Activated CD4-positive, alpha-beta memory T cell treated with anti-CD3 and anti-CD28 coated beads for 36 hours (primary cell): ENCODE measurements at places on chromosomes 16 and 17. TPM values are rescaled to one million over a fixed set of nuclear protein-coding genes. Genes with fewer than 3 reads are reported as not detected.
A peak's percentile ranks its signal among the peaks of the same experiment; 100 is the strongest.

The AURKB gene
- total RNA-seq: 184 TPM

DNA sequence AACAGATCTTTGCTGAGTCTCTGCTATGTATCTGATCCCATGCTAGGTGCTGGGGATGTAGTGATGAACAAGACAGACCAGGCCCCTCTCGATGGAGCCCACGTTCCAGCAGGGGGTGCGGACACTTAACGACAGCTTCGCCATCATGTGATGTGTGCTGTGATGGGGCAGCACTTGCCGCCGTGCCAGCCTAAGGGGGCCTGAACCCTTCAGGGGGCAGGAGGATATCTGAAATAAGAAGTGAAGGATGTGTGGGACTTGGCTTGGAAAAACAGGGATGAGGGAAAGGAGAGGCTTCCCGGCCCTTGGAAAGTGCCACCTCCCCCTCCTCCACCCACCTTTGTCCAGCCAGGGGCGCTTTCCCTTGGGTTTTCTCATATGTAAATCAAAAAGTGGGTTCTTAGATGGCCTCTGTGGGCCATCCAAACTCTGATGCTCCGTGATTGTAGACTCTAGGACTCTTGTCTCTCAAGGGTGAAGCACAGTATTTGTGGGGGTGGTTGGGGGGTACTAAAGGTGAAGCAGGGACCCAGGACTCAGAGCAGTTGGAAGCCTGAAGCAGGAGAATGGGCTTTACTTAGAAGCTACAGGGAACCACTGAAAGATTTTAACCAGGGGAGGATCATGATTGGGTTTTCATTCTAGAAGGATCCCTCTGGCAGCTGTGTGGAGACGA is 4.0 kb upstream of the DLX3 start:
- H3K27ac ChIP-seq: no peak overlapping the region
- H3K27me3 ChIP-seq: peaks cover 69% of the 10 kb centered on the region
- H3K4me3 ChIP-seq: no peak overlapping the region
- DNase-seq: no peak
- H3K4me1 ChIP-seq: peaks cover 20% of the 10 kb centered on the region
- H3K36me3 ChIP-seq: no peaks in the 10 kb centered on the region

GRCh38 chr16:3461151-3461550 is 17.7 kb downstream of the NAA60 start:
- peaks cover 58% of the 10 kb centered on the region for H3K4me1 ChIP-seq
- no peak overlapping the region for H3K4me3 ChIP-seq
- DNase-seq: peak; percentile 44
- no peaks in the 10 kb centered on the region for H3K36me3 ChIP-seq

GRCh38 chr17:8621585-8621984 is 8.9 kb downstream of the MYH10 start:
- no peak overlapping the region for H3K27ac ChIP-seq
- H3K27me3 ChIP-seq: peaks cover 5% of the 10 kb centered on the region
- no peaks in the 10 kb centered on the region for H3K36me3 ChIP-seq
- peaks cover 12% of the 10 kb centered on the region for H3K4me1 ChIP-seq

DNA sequence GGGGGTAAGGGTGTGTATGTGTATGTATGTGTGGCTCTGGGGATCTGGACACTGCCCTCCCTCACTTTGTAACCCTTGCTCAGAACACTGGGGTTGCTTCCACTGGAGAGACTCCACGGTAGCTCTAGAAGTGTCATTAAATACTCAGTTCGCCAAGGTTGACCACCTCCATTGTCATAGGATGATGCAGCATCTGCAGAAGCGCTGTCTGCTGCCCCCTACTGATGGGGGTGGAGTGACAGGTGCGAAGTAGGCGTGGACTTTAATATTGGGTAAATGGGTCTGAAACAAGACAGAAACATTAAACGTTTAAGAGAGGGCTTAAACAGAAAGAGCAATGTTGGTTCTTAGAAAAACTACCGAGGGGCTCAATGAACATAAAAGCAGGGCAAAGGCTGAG is 35.5 kb upstream of the STAC2 start:
- no peaks in the 10 kb centered on the region for H3K4me1 ChIP-seq
- no peak overlapping the region for H3K4me3 ChIP-seq
- DNase-seq: peak; percentile 39
- peaks cover 12% of the 10 kb centered on the region for H3K36me3 ChIP-seq
- no peaks in the 10 kb centered on the region for H3K27me3 ChIP-seq

DNA sequence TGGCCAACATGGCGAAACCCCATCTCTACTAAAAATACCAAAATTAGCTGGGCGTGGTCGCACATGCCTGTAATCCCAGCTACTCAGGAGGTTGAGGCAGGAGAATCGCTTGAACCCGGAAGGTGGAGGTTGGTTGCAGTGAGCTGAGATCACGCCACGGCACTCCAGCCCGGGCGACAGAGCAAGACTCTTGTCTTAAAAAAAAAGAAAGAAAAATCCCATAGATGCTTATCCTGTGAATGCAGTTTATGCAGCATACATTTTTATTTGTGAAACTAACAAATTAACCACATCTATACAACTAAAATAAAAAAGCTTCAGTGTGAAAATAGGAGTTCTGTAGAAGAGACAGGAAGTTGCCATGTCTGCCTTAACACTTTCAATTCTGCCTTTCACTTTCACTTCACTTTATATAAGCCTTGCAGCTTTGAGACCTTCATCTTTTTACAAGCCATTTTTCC is 7.1 kb downstream of the IGSF6 start:
- H3K4me3 ChIP-seq: peak overlapping the region; percentile 72
- H3K36me3 ChIP-seq: peaks cover 3% of the 10 kb centered on the region
- peaks cover 53% of the 10 kb centered on the region for H3K4me1 ChIP-seq
- peak; percentile 50 for DNase-seq
- peak overlapping the region; percentile 79 for H3K27ac ChIP-seq

GRCh38 chr17:77636835-77637817 is 321.4 kb upstream of the TNRC6C start:
- peaks cover 3% of the 10 kb centered on the region for H3K27me3 ChIP-seq
- DNase-seq: no peak
- H3K27ac ChIP-seq: no peak overlapping the region
- H3K36me3 ChIP-seq: no peaks in the 10 kb centered on the region

The KRTAP1-1 gene
- not detected for total RNA-seq

- no peak overlapping the region for H3K27ac ChIP-seq
- no peak for DNase-seq
- peaks cover 7% of the 10 kb centered on the region for H3K4me1 ChIP-seq
- H3K4me3 ChIP-seq: no peak overlapping the region
- H3K36me3 ChIP-seq: no peaks in the 10 kb centered on the region
- peaks cover 48% of the 10 kb centered on the region for H3K27me3 ChIP-seq
Measured at GRCh38 chr17:34584805-34585416, 5.5 kb downstream of the TMEM132E start.

DNA sequence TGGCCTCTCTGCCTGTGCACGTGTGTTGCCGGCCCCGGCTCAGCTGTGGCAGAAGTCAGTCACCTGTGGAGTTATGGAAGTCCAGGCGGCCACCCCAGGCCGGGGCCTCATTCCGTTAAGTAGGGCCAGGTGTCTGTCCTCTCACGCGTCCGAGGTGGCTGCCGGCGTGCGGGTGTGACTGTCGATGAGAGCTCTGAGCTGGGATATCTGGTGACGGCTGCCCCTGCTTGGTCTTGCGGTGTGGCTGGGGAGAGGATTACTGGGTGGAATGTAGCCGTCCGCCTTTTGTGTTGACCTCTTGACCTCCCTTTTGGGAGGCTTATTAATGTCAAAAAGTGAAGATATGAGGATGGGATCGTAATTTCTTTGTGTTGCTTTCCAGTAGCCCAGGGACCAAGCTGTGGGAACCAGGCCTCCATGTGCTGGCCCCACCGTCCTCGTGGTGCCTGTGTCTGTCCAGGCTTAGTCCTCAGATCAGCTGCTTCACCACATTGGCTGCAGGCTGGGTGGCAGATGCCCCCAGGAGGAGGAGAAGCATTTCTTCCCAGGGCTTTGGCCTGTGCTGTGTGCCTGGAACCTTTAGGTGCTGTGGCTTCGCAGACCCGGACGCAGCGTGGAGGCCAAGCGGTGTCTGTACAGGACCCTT is 23.0 kb upstream of the ZNF750 start:
- H3K27me3 ChIP-seq: no peaks in the 10 kb centered on the region
- no peak for DNase-seq
- no peak overlapping the region for H3K4me3 ChIP-seq
- peaks cover 2% of the 10 kb centered on the region for H3K36me3 ChIP-seq
- H3K4me1 ChIP-seq: peaks cover 87% of the 10 kb centered on the region

GRCh38 chr17:10061111-10061845 is 137.1 kb downstream of the GAS7 start:
- no peak overlapping the region for H3K4me3 ChIP-seq
- H3K4me1 ChIP-seq: peaks cover 4% of the 10 kb centered on the region
- no peak overlapping the region for H3K27ac ChIP-seq
- H3K36me3 ChIP-seq: no peaks in the 10 kb centered on the region
- DNase-seq: no peak
- H3K27me3 ChIP-seq: no peaks in the 10 kb centered on the region

The RNF222 gene
- total RNA-seq: not detected

GRCh38 chr17:71936977-71937376 is 183.8 kb upstream of the SOX9 start:
- no peaks in the 10 kb centered on the region for H3K27me3 ChIP-seq
- no peaks in the 10 kb centered on the region for H3K36me3 ChIP-seq
- H3K4me1 ChIP-seq: no peaks in the 10 kb centered on the region
- H3K4me3 ChIP-seq: no peak overlapping the region

The MPV17L gene
- total RNA-seq: not detected

The GGNBP2 gene
- total RNA-seq: 84.0 TPM

GRCh38 chr16:69093974-69094373 is 11.5 kb upstream of the HAS3 start:
- H3K27me3 ChIP-seq: no peaks in the 10 kb centered on the region
- DNase-seq: no peak
- no peak overlapping the region for H3K4me3 ChIP-seq
- H3K27ac ChIP-seq: no peak overlapping the region

The ALOX12B gene
- 2.1 TPM for total RNA-seq

The DHRS7C gene
- not detected for total RNA-seq

- peaks cover 21% of the 10 kb centered on the region for H3K4me1 ChIP-seq
- H3K36me3 ChIP-seq: no peaks in the 10 kb centered on the region
- peak overlapping the region; percentile 84 for H3K27ac ChIP-seq
- no peak for DNase-seq
- H3K27me3 ChIP-seq: peaks cover 2% of the 10 kb centered on the region
Measured at GRCh38 chr17:77644181-77645071, 314.1 kb upstream of the TNRC6C start.

DNA sequence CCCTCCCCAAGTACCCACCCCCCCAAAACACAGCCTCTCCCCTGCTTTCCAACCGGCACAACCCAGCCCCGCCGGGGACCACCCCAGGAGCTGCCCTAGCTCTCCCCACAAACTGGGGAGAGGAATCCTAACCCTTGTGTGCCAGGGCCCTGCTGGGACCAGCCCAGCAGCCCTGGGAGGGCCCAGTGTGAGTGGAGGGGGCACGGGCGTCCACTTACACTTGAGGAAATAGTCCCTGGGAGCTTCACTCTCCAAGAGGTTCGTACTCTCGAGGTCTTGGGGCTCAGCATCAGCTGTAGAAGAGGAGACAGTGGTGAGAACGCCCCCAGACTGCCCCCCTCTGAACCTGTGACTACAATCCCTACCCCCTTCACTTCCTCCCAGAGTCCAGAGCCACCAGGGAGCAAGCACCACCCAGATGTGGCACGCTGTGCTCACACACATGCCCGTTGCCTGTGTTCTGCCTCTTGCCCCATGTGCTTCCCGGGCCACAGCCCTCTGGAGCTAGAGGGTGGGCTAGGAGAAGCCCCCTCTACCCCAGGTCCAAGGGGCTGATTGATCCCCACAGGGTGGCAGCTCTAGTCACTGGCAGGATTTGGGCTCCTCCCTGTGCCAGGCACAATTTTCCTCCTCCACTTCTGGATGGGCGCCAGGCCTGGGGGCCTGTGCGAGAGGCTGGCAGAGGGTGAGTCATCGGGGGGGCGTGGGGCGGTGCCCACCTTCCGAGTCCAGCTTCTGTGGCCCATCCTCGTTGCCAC is 3.0 kb downstream of the TRIM47 start:
- H3K27me3 ChIP-seq: no peaks in the 10 kb centered on the region
- peaks cover 3% of the 10 kb centered on the region for H3K36me3 ChIP-seq
- peak overlapping the region; percentile 89 for H3K4me3 ChIP-seq
- peak overlapping the region; percentile 92 for H3K27ac ChIP-seq

DNA sequence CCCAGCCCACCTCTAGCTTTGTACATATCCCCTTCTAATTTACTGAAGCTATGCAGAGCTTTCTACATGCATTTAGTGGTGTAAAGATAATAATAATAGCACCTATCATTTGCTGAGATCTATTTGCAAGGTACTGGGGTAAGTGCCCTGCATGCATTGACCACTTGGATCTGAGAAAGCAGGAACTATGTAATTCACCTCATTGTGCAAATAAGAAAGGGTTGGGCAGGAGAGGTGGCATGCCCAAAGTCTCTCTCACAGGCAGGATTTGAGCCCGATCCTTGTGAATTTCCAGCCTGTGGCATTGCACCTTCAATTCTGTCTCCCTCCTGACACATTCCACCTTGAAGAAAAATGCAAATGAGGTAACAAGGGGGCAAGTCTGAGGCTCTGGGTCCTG is 352.3 kb upstream of the EEF2KMT start:
- no peaks in the 10 kb centered on the region for H3K4me1 ChIP-seq
- H3K27ac ChIP-seq: no peak overlapping the region
- no peak for DNase-seq
- no peaks in the 10 kb centered on the region for H3K36me3 ChIP-seq
- peaks cover 3% of the 10 kb centered on the region for H3K27me3 ChIP-seq

The RBFOX1 gene
- total RNA-seq: not detected

GRCh38 chr16:51697454-51697853 is 546.4 kb upstream of the SALL1 start:
- H3K36me3 ChIP-seq: no peaks in the 10 kb centered on the region
- H3K4me3 ChIP-seq: no peak overlapping the region
- H3K4me1 ChIP-seq: no peaks in the 10 kb centered on the region
- DNase-seq: no peak

DNA sequence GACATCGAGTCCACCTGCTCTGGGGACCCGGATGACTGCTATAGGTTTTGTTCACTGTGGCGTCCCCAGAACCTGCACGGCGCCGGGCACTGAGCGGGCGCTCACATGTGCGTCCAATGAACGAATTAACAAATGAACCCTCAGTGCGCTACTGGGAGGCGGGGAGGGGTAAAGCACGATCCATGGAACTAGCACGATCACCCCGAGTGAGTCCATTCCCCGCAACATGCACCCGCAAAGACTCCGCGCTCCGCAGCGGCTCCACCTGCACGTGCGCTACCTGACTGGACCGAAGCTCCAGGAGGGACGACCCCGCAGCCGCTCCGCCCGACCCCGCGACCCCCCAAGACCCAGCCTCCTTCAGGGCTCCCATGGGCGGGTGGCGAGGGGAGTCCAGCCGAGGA is 491 bp downstream of the TRAP1 start:
- H3K27ac ChIP-seq: peak overlapping the region; percentile 83
- peak overlapping the region; percentile 93 for H3K4me3 ChIP-seq
- H3K36me3 ChIP-seq: peaks cover 27% of the 10 kb centered on the region
- DNase-seq: peak; percentile 53
- no peaks in the 10 kb centered on the region for H3K27me3 ChIP-seq

- peaks cover 5% of the 10 kb centered on the region for H3K4me1 ChIP-seq
- H3K27me3 ChIP-seq: peaks cover 4% of the 10 kb centered on the region
- H3K27ac ChIP-seq: no peak overlapping the region
- no peaks in the 10 kb centered on the region for H3K36me3 ChIP-seq
Measured at GRCh38 chr16:21120976-21121520, 29.6 kb downstream of the DNAH3 start.
